ENCODE measurements at places on chromosomes 5 and 9.
A peak's percentile ranks its signal among the peaks of the same experiment; 100 is the strongest.

DNA sequence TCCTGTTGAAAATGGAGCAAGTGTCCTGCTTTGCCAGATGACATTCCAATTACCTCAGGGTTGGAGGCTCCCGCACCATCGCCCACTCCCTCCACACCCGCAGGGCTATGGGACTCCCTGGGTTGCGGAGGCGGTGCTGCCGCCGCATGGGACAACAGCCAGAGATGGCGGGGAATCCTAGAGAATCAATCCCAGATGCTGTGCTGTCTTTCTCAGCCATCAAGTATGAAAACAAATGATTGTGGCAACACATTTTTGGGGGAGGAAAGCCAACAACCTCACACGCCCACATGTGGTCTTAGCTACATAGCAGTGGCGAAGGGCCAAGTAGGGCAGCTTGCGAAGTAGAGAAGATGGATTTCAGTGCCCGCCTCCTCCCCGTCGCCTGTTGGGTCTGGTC is 46.7 kb downstream of the IL31RA start:
- peak; percentile 88 for DNase-seq

DNA sequence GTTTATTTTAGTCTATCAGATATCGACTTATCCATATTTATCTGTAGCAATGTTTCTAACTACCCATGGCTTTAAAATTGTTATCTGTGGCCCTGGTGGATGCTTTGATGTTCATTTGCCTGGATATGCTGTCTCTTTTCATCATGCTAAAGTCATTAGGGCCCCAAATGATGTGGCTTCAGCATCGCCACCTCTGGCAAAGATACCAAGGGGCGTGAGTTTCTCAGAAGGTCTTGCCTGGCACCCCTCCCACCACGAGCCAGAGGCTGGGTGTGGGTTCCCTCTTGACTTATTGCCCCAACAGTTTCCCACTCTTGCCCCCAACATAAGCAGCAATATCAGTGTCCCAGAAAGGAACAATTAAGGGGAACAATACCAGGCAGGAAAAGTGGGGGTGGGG is 5.4 kb downstream of the ROPN1L start:
- DNase-seq, result no peak

- no peak for DNase-seq
Observed at GRCh38 chr5:91329283-91329682, 53.8 kb downstream of the ARRDC3 start.

GRCh38 chr5:109681763-109682162 is 8.0 kb upstream of the MAN2A1 start:
- no peak for DNase-seq

DNA sequence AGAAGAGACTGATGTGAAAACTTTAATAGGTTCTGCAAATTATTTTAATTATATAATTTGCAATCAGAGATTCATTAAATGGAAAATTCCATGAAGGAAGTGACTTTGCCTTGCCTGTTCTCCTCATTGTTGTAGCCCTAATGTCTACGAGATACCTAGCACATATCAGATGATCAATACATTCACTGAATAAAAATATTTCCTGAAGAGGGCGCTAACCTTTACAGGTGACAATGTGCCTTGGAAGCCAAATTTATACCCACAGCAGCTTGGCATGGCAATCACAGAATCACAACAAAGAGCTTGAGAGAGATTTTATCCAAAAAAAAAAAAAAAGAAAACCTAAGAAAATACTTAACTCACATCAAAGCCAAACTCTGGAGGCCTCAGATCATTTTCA is 17.4 kb downstream of the HAUS6 start:
- DNase-seq, result no peak

DNA sequence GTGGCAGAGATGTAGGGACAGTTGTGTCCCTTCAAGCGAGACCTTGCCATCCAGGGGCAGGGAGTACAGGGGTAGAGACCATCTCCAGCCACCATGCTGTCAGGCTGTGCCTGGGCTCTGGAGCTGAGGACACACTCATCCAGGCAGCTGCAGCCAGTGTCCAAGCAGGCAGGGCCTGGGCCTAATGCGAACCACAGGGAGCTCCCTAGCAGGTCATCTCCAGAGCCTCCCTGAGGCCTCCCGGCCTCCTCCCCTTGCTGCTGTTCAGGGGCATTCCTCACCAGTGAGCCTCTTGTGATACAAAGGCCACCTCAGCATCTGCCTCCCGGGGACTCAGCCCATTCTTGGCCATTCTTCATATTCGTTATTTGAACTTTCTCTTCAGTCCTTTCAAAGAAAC is 35.0 kb downstream of the TPPP start:
- no peak for DNase-seq

DNA sequence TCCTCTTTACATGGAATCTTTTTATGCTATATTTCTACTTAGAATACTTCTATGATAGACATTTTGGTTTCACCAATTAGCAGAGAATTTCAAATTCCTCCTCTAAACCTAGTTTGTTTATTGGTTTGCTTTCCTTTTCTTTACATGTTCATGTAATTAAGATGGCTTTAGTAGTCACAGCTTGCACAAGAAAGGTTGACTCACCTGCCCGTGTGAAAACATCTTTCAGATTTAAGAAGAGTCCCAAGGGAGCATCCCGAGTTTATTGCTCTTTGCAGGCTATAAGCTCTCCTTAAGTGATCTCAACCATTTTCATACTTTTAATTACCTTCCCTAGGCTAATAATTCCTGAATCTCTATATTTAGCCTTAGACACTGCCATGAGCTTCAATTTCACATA is 28.9 kb downstream of the TYRP1 start:
- DNase-seq, result no peak

DNA sequence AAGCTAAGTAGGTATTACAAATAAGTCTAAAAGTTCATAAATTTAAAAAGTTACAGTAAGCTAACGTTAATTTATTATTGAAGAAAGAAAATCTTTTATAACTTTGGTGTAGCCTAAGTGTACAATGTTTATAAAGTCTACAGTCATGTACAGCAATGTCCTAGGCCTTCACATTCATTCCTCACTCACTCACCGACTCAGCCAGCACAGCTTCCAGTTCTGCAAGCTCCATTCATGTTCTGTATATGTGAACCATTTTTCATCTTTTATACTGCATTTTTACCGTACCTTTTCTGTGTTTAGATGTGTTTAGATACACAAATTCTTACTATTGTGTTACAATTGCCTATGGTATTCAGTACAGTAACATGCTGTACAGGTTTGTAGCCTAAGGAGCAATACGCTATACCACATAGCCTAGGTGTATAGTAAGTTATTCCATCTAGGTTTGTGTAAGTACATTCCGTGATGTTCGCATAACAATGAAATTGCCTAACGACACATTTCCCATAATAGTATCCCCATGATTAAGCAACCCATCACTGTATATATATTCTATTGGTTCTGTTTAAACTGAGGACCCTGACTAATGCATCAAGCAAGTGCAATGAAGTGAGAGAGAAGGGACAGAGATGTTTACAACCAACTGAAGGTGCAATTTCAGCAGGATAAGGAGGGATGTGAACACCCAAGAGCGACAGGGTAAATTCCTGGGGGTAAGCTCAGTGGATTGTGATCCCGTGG is 88.9 kb upstream of the TRIO start:
- no peak for DNase-seq

DNA sequence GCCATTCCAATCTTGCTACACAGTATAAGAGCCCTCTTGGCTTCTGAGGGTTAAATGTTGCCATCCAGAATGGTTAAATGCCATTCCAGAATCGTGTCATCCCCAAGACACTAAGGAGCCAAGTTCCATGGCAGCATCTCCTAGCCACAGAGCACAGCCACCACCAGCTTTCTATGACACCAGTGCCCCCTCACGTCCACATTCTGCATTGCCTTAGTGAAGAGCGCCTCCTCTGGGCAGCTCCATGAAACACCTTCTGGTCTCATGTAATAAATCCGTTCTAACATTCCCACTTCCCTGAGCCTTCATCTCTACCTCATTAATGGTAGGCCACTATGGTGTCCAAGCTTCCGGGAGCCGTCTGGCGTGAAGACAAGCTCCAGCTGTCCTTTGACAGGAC is 12.4 kb downstream of the CBY3 start:
- DNase-seq, result no peak

DNA sequence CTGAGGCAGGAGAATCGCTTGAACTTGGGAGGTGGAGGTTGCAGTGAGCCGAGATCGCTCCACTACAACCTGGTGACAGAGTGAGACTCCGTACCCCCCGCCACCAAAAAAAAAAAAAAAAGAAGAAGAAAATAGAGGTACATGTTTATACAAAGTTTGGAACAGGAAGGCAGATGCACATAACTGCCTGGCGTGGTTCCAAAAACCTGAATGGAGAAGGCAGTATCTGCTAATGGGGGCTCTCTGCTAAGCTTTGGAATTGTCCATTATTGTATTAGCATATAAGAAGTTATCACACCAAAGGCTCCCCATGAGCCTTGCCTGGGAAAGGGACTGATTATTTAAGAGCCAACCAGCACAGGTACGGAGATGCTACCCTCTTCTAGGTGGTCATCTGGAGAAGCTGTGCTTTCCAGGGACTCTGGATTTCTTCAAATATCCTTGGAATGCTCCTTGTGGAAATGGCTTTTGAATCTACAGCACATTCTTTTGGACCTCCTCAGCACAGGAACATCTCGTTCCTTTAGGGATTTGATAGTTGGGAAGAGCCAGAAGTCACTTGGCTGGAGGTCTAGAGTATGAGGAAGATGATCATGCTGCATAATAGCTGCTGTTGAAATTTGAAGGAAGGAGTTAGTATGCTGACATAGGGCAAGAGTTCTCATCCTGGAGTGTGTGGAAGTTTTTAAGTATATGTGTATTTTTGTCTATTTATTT is 42.5 kb upstream of the ABCA1 start:
- DNase-seq, result no peak

GRCh38 chr5:140801494-140801841 is 611 bp downstream of the PCDHA3 start:
- no peak for DNase-seq

GRCh38 chr5:52024359-52024758 is 641.1 kb downstream of the ISL1 start:
- no peak for DNase-seq

- no peak for DNase-seq
Observed at GRCh38 chr9:13165236-13165945, 114.1 kb downstream of the MPDZ start.

- DNase-seq, result no peak
Observed at GRCh38 chr5:149745-150485, 41.4 kb upstream of the LRRC14B start.

Measured in suprapubic skin (tissue), 4 donors.